ENCODE measurements at places on chromosomes 6 and 20.

- peaks cover 25% of the 10 kb centered on the region for H3K27me3 ChIP-seq
- no peaks in the 10 kb centered on the region for H3K36me3 ChIP-seq
- H3K4me3 ChIP-seq: no peak overlapping the region
- H3K27ac ChIP-seq: no peak overlapping the region
Observed at GRCh38 chr6:19831358-19831757, 5.8 kb upstream of the ID4 start.

GRCh38 chr6:75386050-75386770 lies 101.6 kb upstream of the TMEM30A start:
- no peaks in the 10 kb centered on the region for H3K27me3 ChIP-seq
- no peak overlapping the region for H3K27ac ChIP-seq
- no peaks in the 10 kb centered on the region for H3K36me3 ChIP-seq
- peaks cover 12% of the 10 kb centered on the region for H3K4me1 ChIP-seq

- H3K27ac ChIP-seq: no peak overlapping the region
- peaks cover 18% of the 10 kb centered on the region for H3K4me1 ChIP-seq
- H3K36me3 ChIP-seq: no peaks in the 10 kb centered on the region
- H3K4me3 ChIP-seq: no peak overlapping the region
Observed at GRCh38 chr6:136334853-136335252, 45.2 kb upstream of the BCLAF1 start.

GRCh38 chr20:31630187-31630790 lies 7.4 kb upstream of the COX4I2 start:
- no peak overlapping the region for H3K27ac ChIP-seq
- no peaks in the 10 kb centered on the region for H3K36me3 ChIP-seq
- DNase-seq: no peak
- H3K4me1 ChIP-seq: no peaks in the 10 kb centered on the region
